ENCODE measurements at places on chromosomes 6 and 20. TPM values are rescaled to one million over a fixed set of nuclear protein-coding genes. Genes with fewer than 3 reads are reported as not detected.

TNFRSF6B gene
- 39.9 TPM for total RNA-seq

ATP9A gene
- 14.2 TPM for total RNA-seq

RCAN2 gene
- 7.6 TPM for total RNA-seq

CRISP2 gene
- not detected for total RNA-seq

ID4 gene
- 41.0 TPM for total RNA-seq

RNF217 gene
- total RNA-seq = 15.2 TPM

BMP6 gene
- 10.3 TPM for total RNA-seq

SGK2 gene
- not detected for total RNA-seq

SLC22A7 gene
- not detected for total RNA-seq

FOXF2 gene
- total RNA-seq = 5.1 TPM

GJA1 gene
- 248 TPM for total RNA-seq

TRIM10 gene
- total RNA-seq = not detected

- DNase-seq = peak; percentile 69
These were observed 2.0 kb downstream of the SPAG4 start for GRCh38 chr20:35617397-35618262.

DNA sequence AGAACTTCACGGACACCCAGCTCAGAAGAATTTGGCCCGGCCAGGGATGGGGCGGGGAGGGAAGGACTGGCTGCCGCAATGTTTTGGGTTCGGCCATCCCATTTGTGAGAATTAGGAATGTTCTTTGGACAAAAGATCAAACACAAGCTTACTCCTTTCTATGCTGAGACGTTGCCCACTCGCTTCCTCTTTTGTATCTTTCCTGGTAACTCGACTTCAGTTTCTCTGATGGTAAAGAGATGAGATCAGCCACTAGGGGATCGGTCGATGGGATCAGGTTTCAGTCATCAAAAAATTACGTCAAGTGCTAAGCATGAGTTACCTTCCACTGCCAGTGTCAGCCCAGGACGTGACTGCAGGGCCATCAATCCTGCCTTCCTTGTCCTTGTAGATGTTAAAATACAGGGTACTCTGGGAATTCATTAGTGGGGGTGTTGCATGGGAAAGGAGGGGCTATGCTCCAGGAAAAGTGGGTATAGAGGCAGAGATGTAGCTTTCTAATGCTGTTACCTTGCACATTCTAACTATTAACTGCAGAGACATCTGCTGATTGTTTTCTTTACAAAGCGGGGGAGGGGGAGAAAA is 190.2 kb downstream of the TSHZ2 start:
- DNase-seq = peak; percentile 86

GRCh38 chr6:11246722-11247121 is 14.3 kb upstream of the NEDD9 start:
- DNase-seq = no peak

DNA sequence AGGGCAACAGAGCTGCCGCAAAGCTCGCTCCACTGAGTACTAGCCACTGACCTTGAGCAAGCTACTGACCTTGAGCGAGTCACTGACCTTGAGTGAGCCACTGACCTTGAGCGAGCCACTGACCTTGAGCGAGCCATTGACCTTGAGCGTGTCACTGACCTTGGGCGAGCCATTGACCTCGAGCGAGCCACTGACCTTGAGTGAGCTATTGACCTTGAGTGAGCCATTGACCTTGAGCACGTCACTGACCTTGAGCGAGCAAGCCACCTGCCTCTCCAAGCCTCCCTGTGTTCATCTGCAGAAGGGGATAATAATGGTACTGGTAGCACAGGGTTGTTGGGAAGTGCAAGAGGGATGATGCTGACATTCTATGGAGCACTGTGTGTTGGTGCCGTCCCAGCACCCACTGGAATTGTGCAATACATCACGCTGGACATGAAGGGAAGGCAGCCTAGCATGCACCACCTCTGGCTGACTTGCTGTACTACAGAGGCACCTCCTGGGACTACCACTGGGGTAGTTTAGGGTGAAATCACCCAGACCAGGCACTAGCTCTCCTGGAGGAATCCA is 60.2 kb downstream of the CTCFL start:
- peak; percentile 29 for DNase-seq

- DNase-seq = no peak
These were observed 111.2 kb upstream of the SAMD5 start for GRCh38 chr6:147397306-147397705.

DNA sequence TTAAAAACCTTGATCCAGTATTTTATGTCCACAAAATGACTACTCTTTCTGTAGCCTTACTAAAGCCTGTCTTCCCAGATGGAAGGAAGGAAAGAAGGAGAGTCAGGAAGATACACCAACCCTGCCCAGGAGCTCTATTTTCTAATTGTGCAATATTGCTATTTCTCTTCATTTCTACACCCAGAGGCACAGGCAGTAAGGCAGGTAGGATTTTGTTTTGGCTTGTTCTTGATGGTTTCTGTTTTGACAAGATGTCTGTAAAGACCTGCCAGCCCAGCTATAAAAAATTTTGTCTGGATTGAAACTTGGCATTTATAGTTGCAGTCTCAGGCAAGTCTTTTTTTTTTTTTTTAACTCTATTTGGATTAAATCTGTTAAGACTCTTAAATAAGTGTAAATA is 587.5 kb upstream of the ARID1B start:
- no peak for DNase-seq

GRCh38 chr20:24392612-24393011 is 76.8 kb upstream of the SYNDIG1 start:
- DNase-seq = no peak

GRCh38 chr6:135722679-135723078 is 128.8 kb upstream of the PDE7B start:
- peak; percentile 87 for DNase-seq

DNA sequence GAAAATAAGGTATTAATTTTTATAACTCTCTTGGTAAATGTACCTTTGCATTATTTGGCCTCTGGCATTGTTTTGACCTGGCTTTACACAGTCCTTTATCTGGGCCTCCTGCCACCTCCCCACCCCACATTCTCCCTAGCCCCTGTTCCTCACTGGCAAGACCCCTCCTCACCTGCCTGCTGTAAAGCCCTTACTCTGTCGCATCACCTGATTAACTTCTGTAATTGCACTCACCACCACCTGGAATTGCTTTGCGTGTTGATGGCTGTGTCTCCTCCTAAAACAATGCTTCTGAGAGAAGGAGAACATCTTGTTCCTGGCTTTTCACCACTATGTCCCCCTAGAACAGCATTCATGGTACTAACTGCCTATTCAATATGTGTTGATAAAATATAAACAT is 24.8 kb downstream of the SNX9 start:
- no peak for DNase-seq

DNA sequence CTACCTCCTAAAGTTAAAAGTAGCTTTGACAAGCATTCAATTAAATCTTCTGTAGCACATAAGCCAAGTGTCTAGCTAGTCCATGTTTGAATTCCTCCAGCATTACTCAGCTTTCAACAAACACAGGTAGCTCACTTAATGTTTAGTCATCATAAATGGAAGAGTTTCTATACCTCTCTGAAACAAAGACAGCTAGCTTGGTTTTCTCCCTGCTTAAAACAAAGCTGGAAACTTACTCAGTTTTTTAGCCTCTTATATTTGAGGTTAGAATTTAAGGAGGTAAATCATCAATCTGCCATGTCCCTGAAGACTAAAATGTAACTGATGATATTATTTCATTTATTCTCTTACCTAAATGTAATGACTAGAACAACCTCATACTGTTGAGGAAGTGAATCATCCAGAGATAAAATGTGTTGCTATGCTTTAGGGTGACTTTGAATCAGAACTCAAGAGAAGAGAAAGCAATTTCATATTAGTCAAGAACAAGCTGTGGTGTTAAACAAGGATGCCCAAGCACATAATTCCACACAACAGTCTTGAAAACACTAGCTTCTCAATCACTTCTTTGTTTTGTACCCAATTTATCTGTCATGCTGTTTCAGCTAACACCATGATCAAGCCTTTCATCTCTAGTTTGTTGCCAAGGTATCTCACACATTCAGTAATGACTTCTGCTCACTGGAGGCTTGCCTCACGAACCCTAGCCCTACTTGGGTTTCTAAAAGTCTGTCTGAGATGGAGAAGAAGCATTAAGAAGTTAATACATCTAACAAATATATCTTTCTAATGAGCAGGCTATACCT is 251.9 kb downstream of the EPM2A start:
- no peak for DNase-seq

GRCh38 chr6:21501021-21501354 is 92.6 kb upstream of the SOX4 start:
- no peak for DNase-seq

DNA sequence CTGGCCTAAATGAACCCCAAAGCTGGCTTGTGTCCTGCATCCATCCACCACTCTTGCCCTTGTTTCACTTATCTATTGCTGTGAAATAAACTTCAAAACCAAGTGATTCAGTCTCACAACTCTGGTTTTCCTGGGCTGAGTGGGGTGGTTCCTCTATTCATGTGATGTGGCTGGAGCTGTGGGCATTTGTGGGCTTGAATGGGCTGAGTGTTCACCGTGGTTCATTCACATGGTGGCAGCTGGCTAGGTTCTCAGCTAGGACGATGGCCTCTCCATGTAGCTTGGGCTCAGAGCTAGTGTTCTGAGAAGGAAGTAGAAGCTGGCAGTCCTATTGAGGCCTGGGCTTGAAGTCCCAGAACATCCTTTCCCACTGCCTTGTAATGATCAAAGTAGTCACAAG is 30.4 kb downstream of the FKBP1A start:
- no peak for DNase-seq

DNA sequence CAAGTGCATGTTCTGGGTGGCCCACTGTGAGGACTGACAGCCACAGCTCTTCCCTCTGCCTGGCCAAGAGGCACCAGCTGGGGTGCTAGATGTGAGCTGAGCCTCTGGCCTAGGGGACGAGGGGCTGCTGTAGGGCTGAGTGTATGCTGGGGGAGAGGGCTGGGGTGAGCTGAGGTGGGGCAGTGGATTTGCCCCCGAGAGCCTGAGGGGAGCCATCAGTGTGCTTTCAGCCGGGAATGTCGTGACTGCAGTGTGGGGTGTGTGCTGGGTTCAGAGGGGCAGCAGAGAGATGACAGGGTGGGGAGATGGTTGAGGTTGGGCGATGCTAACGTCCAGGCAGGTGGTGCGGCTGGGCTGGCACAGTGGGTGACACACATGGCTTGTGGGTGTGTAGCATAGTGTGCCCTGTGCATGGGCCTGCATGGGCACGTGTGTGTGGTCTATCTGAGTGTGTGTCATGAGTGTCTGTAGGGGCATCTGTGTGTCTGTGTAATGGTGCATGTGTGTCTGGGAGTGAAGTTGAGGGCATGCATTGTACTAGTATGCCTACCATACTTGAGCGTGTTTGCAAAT is 46.0 kb upstream of the BLCAP start:
- no peak for DNase-seq

DNA sequence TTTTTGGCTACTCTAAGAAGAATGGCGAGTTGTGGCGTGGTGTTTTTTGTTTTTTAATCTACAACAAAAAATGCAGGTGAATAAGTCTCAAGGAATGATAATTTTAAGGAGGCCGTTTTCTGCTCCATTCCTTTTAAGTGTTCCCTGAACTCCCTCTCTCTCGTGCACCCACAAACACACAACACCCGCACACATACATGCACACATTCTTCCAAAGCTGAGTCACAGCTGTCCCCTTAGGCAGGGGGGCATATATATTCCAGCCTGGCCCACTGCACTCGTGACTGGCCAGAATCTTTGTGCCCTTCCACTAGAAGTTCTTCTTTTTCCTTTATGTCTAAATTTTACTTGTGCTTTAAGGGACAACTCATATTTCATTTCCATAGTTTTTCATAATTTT is 405.7 kb downstream of the LMBRD1 start:
- DNase-seq = no peak

- DNase-seq = peak; percentile 84
These were observed 108.5 kb downstream of the LY86 start for GRCh38 chr6:6696867-6697531.

GRCh38 chr6:163199371-163199770 is 215.1 kb upstream of the QKI start:
- DNase-seq = no peak

- no peak for DNase-seq
These were observed 167.1 kb upstream of the FBXL4 start for GRCh38 chr6:99114769-99115406.

DNA sequence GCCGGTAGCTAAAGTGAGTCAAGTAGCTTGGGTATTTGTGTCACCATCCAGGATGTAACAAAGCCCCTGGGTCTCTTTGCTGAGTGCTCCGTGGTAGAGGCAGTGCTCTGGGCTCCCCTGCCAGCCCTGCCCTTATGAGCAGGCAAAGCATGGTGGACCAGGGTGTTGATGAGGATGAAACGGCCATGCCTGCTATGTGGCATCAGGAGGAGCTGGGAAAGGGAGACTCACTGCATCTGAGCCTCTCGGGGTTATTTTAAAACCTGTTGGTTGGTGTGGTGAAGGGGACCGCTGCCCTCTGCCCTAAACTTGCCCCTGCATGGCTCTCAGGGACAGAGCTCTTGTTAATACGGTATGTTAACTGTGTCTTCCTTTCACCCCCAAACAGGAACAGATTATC is 143.1 kb downstream of the DTNBP1 start:
- DNase-seq = no peak

GRCh38 chr6:167937948-167938911 is 59.2 kb upstream of the KIF25 start:
- no peak for DNase-seq

DNA sequence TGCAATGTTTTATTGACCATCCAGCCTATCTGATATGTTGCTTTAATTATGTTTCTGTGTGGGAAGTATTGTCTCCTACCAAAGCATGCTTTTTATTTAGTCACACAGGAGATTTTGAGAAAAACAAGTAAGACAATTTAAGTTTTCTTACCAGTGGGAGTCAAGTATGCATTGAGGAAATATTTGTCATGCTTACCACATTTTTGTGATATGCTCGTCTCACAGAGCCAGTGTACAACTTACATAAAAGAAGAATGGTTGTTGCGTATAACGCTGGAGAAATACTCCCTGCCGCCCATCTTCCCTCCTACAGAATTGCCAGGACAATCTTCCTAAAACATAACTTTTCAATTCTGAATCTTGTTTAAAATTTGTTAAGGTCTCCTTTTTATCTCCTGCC is 37.1 kb upstream of the FILIP1 start:
- DNase-seq = peak; percentile 16

- DNase-seq = peak; percentile 41
These were observed 189.0 kb upstream of the UST start for GRCh38 chr6:148557796-148558321.

DNA sequence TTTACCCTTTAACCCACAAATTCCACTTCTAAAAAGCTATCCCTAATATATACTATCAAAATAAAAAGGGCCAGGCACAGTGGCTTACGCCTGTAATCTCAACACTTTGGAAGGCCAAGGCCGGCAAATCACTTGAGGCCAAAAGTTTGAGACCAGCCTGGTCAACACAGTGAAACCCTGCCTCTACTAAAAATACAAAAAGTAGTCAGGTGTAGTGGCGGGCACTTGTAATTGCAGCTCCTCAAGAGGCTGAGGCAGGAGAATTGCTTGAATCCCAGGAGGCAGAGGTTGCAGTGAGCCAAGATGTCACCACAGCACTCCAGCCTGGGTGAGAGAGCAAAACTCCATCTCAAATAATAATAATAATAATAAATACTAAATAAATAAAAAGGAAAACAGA is 82.5 kb downstream of the TRIM27 start:
- no peak for DNase-seq

Data from GM23248 (cell line).